ENCODE measurements at places on chromosomes 5 and 9.

- DNase-seq: no peak
Observed at GRCh38 chr9:18208166-18209059, 265.5 kb upstream of the ADAMTSL1 start.

- no peak for DNase-seq
Observed at GRCh38 chr5:148558892-148559291, 95.4 kb downstream of the HTR4 start.

DNA sequence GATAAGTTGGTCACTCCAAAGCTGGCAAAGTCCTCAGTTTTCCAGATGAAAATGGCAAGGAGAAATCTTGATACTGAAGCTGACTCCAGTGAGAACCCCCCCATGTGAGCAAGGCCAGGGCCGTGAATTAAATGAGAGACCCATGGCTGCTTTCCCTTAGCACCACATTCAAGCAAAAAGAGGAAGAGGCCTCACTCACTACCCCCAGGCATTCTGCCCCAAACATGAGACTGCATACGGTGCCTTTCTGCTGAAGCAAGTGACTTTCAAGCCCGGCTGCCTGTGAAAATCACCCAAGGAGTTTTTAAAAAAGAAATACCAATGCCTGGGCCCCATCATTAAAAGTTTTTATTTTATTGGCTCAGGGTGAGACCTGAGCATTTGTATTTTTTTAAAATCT is 66.9 kb downstream of the TMEM252 start:
- DNase-seq: no peak

DNA sequence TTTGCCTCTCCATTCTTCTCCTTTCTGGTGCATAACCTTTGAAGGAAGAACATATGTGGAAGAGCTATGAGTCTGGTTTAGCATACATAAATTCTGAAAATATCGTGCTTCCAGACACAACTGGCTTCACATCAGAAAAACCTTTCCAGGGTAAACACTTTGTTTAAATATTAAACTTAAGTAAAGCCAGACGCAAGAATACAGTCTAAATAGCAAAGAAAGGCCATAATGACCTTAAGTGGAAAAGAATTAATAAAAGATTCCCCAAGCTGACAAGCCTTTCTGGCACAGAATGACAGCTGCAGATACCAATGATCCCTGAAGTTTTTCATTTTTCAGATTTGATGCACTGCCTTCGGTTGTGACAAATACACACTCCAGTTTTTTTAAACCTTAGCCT is 13.5 kb upstream of the TSSK1B start:
- DNase-seq: no peak

- DNase-seq: no peak
Observed at GRCh38 chr9:10032166-10032565, 580.6 kb downstream of the PTPRD start.

GRCh38 chr9:27634879-27635278 is 61.6 kb upstream of the C9orf72 start:
- DNase-seq: no peak

DNA sequence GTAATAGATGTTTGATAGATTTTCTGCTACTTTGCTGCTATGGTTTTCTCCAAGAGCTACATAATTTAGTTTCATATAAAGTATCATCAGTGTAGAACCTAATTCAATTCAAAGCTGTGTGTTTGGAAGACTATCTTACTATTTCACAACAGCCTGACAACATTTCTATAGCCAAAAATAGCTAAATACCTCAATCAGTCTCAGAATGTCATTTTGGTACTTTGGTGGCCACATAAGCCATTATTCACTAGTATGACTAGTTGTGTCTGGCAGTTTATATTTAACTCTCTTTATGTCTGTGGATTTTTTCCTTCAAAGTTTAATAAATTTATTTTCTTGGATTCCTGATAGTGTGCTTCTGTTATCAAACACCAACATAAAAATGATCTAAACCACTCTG is 35.1 kb upstream of the CCDC152 start:
- DNase-seq: no peak

GRCh38 chr9:133538851-133539833 is 4.6 kb downstream of the ADAMTSL2 start:
- DNase-seq: no peak

- DNase-seq: no peak
Observed at GRCh38 chr5:84682531-84682930, 297.9 kb upstream of the EDIL3 start.

GRCh38 chr9:89422151-89422975 is 75.5 kb downstream of the SEMA4D start:
- DNase-seq: peak; percentile 45

GRCh38 chr5:34790069-34790468 is 48.9 kb upstream of the TTC23L start:
- DNase-seq: no peak

- DNase-seq: no peak
Observed at GRCh38 chr9:120882935-120883607, 6.1 kb upstream of the PHF19 start.

GRCh38 chr9:70594386-70594944 is 180.0 kb upstream of the KLF9 start:
- DNase-seq: no peak

DNA sequence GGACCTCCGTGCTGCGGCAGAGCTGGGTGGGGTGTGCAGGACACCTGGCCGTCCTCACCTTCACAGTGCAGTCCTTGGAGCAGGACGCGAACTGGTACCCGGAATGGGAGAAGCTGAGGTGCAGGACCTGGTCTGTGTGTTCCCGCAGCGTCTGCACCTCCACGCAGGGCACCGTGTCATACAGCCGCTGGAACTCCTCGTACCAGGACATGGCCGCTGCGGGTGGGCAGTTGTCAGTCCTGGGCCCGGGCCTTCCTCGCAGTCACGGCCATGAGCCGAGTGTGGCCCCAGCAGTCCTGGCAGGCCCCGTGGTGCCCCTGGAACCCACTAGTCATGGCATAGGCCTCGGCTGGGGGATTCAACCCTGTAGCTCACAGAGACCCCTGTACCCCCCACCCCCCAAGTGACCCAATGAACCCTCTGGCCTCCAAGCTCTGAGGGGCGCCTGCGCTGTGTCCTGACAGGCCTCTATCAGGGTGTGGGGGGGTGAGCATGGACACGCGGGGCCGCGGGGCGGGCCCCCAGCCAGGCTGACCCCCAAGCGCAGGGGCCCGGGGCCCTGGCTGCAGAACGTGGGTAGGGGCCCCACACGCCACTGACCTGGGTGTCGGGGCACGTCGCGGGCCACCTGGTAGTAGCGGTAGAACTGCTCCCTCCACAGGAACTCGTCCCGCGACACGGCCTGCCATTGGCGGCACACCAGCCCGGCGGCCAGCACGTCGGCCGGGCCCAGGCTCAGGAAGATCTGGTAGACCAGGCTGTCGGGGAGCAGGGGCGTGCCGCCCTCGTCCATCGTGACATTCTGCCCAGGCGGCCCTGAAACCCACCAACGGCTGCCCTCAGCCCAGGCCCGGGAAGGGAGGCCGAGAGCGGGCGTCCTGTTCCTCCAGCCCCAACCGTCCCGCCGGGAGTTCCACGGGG is 987 bp downstream of the FBXW5 start:
- DNase-seq: peak; percentile 22

DNA sequence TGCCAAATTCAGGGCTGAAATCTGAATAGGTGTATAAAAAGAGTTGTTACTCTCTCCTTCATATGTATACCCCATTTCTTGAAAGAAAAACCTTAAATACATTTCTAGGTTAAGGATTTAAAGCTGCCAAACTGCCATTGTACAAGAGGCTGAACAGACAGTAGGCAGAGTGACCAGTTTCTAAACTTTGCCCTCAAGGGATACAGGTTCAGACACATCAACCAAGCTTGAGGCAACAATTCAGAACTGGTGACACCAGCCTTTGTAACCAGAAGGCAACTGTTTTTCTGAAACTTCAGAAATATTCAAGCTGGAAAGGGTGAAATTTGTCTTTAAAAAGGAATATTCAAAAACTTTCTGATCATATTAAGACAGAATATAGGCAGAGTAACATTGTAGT is 47.5 kb downstream of the FAM114A2 start:
- DNase-seq: no peak

- DNase-seq: no peak
Observed at GRCh38 chr9:13252852-13253251, 26.6 kb downstream of the MPDZ start.

DNA sequence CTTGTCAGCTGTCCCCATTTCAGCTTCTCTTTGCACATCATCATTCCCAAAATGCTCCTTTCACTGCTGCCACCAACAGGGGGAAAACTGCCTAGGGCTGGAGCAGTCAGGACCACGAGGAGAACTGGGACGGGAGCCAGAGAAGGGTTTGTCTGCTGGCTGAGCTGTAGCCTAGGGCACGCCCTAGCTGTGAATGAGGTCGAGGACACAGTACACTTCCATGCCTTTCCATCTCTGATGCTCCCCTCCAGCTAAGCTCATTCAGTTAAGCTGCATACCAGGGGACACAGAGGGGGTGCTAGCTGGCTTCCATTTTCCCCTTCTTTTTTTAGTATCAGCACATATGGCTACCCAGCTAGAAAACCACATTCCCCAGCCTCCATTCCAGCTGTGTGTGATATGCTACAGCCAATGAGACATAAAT is 64.7 kb downstream of the STK10 start:
- DNase-seq: no peak

DNA sequence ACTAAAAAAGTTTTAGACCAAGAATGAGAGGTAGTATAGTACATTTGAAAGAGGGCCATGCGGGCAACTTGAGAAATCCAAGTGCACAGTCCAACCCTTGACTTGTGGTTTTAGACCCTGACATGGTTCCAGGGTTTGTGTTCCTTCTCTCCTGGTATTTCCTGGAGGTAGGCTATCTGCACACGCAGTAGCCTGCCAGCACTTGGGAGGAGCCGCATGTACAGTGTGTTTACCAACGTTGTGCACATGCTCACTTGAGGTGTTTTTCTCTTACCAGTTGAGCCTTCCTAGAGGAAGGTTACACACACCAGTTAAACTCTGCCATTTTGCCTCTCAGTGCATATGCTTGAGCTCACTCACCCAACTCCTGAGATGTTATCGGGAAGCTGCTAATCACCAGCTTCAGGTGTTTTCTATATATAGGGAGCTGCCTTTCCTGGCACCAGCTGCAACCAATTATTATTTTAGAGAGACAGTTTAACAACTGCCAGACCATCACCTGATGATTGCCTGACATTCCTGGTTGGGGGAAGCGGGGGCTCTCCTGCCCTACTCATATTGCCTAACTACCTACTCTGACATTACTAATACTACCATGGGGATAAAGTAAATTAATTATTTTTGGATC is 593.4 kb upstream of the TUSC1 start:
- DNase-seq: no peak

- DNase-seq: no peak
Observed at GRCh38 chr5:94968507-94969095, 316.3 kb downstream of the MCTP1 start.

DNA sequence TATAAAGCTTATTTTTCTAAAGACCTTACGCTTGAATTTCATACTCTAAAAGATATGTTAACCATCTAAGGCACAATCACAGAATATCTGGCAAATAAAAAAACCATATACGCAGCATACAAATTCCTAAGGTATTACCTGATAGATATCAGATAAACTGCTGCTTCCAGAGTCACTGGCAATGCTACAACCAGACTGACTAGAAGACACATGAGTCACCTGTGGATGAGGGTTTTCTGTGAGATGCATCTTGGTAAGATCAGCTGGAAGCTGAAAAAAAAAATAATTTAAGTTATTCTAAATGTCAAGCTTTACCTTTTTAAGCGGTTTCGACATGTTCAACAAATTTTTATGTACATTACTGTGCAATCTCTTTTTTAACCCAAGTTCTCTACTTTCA is 113.8 kb downstream of the RAPGEF6 start:
- DNase-seq: no peak

DNA sequence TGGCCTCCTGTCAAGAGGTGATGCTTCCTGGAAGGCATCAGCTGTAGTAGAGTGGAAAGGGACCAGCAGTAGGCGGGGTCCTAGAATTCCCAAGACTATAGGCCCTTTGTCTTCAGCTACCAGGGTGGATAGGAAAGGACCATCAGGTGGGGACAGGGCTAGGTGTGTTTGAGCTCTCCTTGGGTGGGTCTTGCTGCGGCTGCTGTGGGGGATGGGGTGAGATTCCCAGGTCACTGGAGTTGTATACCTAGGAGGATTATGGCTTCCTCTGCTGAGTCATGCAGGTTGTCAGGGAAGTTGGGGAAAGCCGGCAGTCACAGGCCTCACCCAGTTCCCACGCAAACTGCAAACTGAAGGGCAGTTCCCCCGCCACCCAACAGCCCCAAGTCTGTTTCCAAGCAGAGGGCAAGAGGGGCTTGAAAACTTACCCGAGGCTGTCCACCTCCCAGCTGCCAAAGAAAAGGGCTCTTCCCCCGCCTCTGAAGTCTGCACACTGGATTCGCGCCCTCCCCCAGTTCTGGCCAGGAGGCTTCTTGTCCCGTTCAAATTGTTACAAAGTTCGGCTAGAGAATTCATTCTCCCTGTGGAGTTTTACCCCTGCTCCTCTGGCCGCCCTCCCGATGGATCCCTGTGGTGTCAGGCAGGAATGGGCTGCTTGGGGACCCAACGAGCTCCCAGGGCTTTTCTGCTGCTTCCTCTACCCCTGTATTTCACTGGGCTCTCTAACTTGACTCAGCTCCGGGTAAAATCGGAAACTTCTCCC is 23.0 kb upstream of the ECM2 start:
- DNase-seq: no peak

DNA sequence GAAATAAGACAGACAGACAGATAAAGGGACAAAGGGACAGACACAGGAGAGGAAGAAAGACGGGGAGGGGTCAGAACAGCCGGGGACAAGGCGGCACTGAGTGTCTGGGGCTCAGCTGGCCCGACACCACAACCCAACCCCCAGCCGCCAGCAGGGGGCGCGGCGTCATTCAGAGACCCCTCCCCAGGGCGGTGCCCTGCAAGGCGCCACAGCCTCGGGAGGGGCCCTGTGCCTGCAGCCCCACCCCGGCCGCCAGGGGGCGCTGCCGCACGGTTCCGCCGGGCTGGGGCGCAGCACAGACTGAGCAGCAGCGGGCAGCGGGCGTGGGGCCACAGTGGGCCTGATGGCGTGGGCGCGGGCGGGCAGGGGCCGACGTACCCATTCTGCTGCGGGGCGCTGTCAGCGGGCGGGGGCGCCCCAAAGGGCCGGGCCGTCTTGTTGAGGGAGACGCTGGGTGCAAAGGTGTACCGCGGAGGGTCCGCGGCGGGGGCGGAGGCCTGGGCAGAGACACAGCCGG is 5.9 kb downstream of the PDLIM7 start:
- no peak for DNase-seq

DNA sequence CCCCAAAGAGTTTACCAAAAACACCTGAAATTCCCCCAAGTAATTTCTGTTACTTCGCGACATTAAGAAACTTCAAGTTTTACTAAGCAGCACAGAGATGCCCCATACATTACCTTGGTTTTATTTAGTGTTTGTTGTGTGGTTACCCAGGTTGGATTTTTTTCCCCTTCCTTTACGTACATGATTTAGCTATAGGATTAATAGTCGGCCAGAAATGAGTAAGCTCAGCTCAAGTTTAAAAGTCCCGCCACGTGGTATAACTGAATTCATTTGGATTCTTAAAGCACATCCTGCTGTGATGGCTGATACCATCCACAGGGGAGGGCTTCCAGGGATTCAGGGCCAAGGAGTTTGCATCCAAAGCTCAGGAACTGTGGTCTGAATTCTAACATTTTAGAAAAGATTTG is 75.9 kb downstream of the DAP start:
- no peak for DNase-seq
